ENCODE measurements at places on chromosomes 12 and 14.

- H3K4me1 ChIP-seq, result no peaks in the 10 kb centered on the region
- H3K36me3 ChIP-seq, result no peaks in the 10 kb centered on the region
- no peak for DNase-seq
- H3K27ac ChIP-seq, result no peak overlapping the region
- H3K4me3 ChIP-seq, result no peak overlapping the region
Observed at GRCh38 chr12:89782807-89783206, 74.2 kb upstream of the ATP2B1 start.

GRCh38 chr12:49868952-49869815, 26.3 kb upstream of the BCDIN3D start:
- H3K4me3 ChIP-seq, result no peak overlapping the region
- H3K27ac ChIP-seq, result peak overlapping the region; percentile 24
- peaks cover 28% of the 10 kb centered on the region for H3K4me1 ChIP-seq
- no peaks in the 10 kb centered on the region for H3K27me3 ChIP-seq

DNA sequence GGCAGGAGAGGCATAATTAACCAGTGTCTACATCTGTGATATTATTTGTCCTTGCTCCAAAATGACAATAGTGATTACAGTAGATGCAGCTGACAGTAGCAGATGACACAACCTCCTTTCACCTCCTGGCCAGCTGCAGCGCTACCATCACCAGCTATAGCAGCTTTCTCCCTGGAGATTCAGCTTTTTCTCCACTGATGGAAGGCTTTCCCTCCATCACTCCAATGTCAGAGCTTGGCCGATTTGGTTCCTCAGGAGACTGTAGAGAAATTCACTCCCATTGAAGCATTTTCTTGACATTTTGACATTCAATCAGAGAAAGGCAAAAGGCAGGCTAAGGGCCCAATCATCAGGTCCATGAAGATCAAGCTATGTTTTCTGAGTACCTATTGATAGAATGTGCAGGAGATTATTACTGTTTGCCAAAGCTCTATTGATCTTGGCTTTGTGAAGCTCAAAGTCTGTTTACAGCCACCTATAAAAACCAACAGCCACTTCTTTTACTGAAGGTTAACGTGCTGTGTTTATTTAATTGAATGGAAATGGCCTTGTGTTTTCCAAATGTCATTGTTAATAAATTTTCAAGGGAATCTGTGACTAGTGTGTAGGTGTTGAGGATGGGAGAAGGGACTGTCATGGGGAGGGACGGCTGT, 785.1 kb downstream of the DIO2 start:
- no peak for DNase-seq
- H3K27me3 ChIP-seq, result no peaks in the 10 kb centered on the region
- H3K36me3 ChIP-seq, result no peaks in the 10 kb centered on the region
- H3K27ac ChIP-seq, result no peak overlapping the region

DNA sequence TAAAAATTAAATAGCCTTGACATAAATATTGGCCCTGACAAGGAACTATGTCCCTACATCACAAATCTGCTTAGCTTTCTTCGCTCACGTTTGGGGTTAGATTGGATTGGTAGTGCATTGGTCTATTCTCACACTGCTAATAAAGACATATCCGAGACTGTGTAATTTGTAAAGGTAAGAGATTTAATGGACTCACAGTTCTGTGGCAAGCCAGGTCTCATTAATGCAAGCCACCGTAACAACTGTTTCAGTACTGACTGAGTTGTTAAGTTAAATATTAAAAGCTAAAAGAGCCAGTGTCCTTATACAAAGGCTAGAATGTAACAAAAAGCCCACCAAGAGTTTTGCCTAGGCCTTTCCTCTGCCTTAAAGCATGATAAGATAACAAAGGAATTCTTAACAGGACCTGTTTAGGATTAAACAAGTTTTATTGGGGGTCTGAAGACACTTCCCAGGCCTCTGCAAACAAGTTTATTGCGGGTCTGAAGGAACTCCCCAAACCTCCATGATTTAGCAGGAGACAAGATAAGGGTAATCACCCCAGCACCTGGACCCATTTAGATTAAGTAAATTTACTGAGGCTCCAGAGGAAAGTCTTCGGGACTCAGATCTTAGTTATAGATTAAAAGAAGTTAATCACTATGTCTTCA, 88.2 kb upstream of the PTGDR start:
- H3K27me3 ChIP-seq, result no peaks in the 10 kb centered on the region
- no peaks in the 10 kb centered on the region for H3K36me3 ChIP-seq
- DNase-seq, result no peak
- no peak overlapping the region for H3K4me3 ChIP-seq

Data from thoracic aorta (tissue), 2 donors.